ENCODE measurements at places on chromosomes 12 and 14.

DNA sequence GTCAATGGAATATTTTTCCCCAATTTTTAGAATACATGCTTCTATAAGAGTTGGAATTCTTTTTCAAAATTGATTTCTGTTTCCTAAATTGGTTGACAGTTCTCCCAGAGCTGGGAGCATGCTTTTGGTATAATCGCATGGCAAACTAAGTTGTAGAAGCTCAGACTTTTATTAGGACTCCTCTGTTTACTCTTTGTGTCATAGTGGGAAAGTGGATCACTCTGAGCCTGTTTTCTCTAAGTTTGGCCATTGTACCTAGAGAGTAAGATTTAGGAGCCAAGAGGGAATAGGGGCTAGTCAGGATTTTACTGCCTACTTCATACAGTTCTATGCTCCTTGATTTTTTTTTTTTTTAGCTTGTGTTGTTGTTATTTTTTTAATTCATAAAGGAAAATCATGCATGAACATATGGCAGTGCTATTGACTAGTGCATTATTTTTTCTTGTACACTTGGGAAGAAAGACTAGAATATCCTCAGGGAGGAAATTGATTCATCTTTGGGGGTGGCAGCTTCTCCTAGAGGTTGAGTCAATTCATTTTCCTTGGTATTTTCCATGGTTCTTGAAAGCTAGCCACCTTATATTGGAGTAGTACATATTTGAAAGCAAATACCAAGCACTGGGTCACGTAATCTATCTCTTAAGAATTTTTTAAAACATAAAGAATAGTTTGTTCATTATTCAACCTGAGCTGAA is 77.7 kb upstream of the TRAF3 start:
- no peak for DNase-seq

- no peak for DNase-seq
Observed at GRCh38 chr12:4118601-4119156, 154.9 kb upstream of the CCND2 start.

DNA sequence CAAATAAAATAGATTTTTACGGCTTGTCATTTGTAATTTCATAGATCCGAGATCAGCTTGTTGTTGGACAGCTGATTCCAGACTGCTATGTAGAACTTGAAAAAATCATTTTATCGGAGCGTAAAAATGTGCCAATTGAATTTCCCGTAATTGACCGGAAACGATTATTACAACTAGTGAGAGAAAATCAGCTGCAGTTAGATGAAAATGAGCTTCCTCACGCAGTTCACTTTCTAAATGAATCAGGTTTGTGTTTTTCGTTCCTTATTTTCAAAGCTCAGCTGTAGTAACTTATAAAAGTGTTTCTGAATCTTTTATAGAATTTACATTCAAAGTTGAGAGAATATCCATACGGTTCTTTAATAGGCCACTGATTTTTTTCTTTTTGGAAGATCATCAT is 89.1 kb downstream of the LRRK2 start:
- DNase-seq: no peak

- no peak for DNase-seq
Observed at GRCh38 chr12:69616025-69616424, 5.3 kb upstream of the LRRC10 start.

Measured in smooth muscle cell of the brain vasculature (primary cell).